A549 treated with dexamethasone at 1 μM for 4 hours (cell line): ENCODE measurements at places on chromosomes 7 and 10. TPM values are rescaled to one million over a fixed set of nuclear protein-coding genes. Genes with fewer than 3 reads are reported as not detected.

The ITGB8 gene
- total RNA-seq = 0.73 to 1.6 TPM (median 1.2 TPM) in 5 replicates

The MYL10 gene
- total RNA-seq = not detected in 5 replicates

The RNF32 gene
- 0.70 to 2.1 TPM (median 1.5 TPM) in 5 replicates for total RNA-seq

The LIPJ gene
- not detected in 5 replicates for total RNA-seq

The MYPN gene
- 2.0 to 3.4 TPM (median 2.5 TPM) in 5 replicates for total RNA-seq

The YKT6 gene
- total RNA-seq = 108 to 120 TPM (median 114 TPM) in 5 replicates

The GPR26 gene
- not detected in 5 replicates for total RNA-seq

The TAS2R41 gene
- not detected in 5 replicates for total RNA-seq

The GDF2 gene
- total RNA-seq = not detected in 5 replicates

The MRLN gene
- not detected in 5 replicates for total RNA-seq

The LLCFC1 gene
- not detected in 5 replicates for total RNA-seq

The EPHB6 gene
- 0.20 to 0.84 TPM (median 0.77 TPM) in 5 replicates for total RNA-seq

The GRM3 gene
- not detected in 5 replicates for total RNA-seq

The HMX2 gene
- 0.07 to 0.11 TPM (median 0.08 TPM) in 3 of 5 replicates, not detected in the others for total RNA-seq

The EPC1 gene
- total RNA-seq = 14.5 to 20.0 TPM (median 15.6 TPM) in 5 replicates

The EGFR gene
- 94.3 to 141 TPM (median 116 TPM) in 5 replicates for total RNA-seq

The POT1 gene
- 12.9 to 19.2 TPM (median 15.3 TPM) in 5 replicates for total RNA-seq

The PRKG1 gene
- 0.01 TPM in 3 of 5 replicates, not detected in the others for total RNA-seq

The GDF10 gene
- 0.05 to 0.13 TPM (median 0.05 TPM) in 4 of 5 replicates, not detected in the other for total RNA-seq

The ZNF33A gene
- total RNA-seq = 6.5 to 9.5 TPM (median 8.3 TPM) in 5 replicates

The CUBN gene
- total RNA-seq = 0.04 to 0.38 TPM (median 0.06 TPM) in 5 replicates

The LZTS2 gene
- 22.4 to 43.1 TPM (median 36.7 TPM) in 5 replicates for total RNA-seq

The PVRIG gene
- total RNA-seq = not detected in 5 replicates

The AKR1E2 gene
- 4.8 to 6.1 TPM (median 5.6 TPM) in 5 replicates for total RNA-seq

The IQUB gene
- 0.04 to 0.11 TPM (median 0.06 TPM) in 4 of 5 replicates, not detected in the other for total RNA-seq

The CRYGN gene
- total RNA-seq = not detected in 5 replicates

The CYP26C1 gene
- total RNA-seq = 0.02 TPM in 1 of 5 replicates, not detected in the others

The BTBD16 gene
- 0.43 to 0.81 TPM (median 0.70 TPM) in 5 replicates for total RNA-seq

The PUS7 gene
- 25.4 to 30.8 TPM (median 28.2 TPM) in 5 replicates for total RNA-seq

The SRGN gene
- 96.7 to 143 TPM (median 103 TPM) in 5 replicates for total RNA-seq

The CHPF2 gene
- total RNA-seq = 31.9 to 48.5 TPM (median 41.8 TPM) in 5 replicates

The WIPF3 gene
- 0.39 to 0.65 TPM (median 0.62 TPM) in 5 replicates for total RNA-seq

The MET gene
- 68.4 to 99.2 TPM (median 83.8 TPM) in 5 replicates for total RNA-seq

The JCAD gene
- total RNA-seq = 20.7 to 26.0 TPM (median 23.9 TPM) in 5 replicates

The RASA4 gene
- 1.3 to 2.4 TPM (median 1.7 TPM) in 5 replicates for total RNA-seq

The OR9A2 gene
- total RNA-seq = not detected in 5 replicates

The EVX1 gene
- total RNA-seq = 0.07 to 0.19 TPM (median 0.13 TPM) in 5 replicates

The GNG11 gene
- total RNA-seq = 30.2 to 35.2 TPM (median 32.2 TPM) in 5 replicates

The LYZL1 gene
- not detected in 5 replicates for total RNA-seq

The IL6 gene
- total RNA-seq = 0.40 to 1.6 TPM (median 0.66 TPM) in 5 replicates
